ENCODE measurements at places on chromosomes 6 and 20.

GRCh38 chr6:113125626-113126025 lies 731.5 kb upstream of the MARCKS start:
- H3K4me1 ChIP-seq = peaks cover 17% of the 10 kb centered on the region
- no peaks in the 10 kb centered on the region for H3K27me3 ChIP-seq
- H3K27ac ChIP-seq = no peak overlapping the region
- no peaks in the 10 kb centered on the region for H3K36me3 ChIP-seq
- no peak overlapping the region for H3K4me3 ChIP-seq
- DNase-seq = no peak

DNA sequence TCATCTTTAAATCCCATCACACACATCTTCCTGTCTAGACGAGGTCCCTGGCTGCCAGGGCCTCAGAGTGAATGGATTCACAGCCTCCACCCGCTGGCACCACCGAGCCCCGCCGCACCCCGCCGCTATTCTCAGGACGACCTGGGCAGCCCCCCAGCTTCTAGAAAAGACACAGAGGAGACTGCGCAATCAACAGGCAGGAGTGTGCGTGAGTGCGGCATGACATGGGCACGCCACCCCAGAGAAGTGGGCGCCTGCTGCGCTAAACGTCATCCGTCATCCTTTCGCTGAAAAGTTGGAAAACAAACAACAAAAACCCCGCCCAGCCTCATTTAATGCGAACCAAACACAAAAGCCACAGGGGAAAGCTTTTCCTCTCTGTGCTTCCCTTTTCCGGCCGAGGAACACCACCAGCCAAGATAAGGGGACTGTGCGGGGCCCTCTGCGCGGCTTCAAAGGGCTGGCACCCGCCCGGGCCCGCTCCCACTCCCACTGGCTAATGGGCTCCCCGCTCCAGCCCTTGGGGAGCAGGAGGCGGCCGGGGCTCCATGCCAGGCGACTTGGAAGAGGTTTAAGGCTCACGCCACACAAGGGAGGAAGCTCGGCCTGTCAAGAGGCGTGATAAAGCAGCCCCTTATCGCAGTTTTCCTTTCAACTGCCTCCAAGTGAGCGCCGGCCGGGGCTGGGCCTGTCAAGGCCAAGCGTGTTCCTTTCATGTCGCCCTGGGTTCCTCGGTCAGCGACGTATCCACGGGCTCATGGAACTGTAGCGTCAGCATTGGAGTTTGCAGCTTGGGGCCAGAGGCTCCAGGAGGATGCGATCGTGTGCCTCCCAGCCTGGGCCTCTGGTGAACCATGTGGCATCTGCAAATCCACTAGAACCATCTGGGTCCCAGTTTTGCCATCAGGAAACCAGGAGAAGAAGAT lies 50.1 kb downstream of the NFATC2 start:
- H3K36me3 ChIP-seq = no peaks in the 10 kb centered on the region
- no peak overlapping the region for H3K4me3 ChIP-seq
- H3K27ac ChIP-seq = no peak overlapping the region
- H3K27me3 ChIP-seq = no peaks in the 10 kb centered on the region
- peaks cover 45% of the 10 kb centered on the region for H3K4me1 ChIP-seq

- H3K4me1 ChIP-seq = peaks cover 32% of the 10 kb centered on the region
- no peaks in the 10 kb centered on the region for H3K36me3 ChIP-seq
- H3K27me3 ChIP-seq = no peaks in the 10 kb centered on the region
- H3K4me3 ChIP-seq = peak overlapping the region; percentile 53
- no peak for DNase-seq
Measured at GRCh38 chr6:37059344-37060194, 54.1 kb downstream of the FGD2 start.

DNA sequence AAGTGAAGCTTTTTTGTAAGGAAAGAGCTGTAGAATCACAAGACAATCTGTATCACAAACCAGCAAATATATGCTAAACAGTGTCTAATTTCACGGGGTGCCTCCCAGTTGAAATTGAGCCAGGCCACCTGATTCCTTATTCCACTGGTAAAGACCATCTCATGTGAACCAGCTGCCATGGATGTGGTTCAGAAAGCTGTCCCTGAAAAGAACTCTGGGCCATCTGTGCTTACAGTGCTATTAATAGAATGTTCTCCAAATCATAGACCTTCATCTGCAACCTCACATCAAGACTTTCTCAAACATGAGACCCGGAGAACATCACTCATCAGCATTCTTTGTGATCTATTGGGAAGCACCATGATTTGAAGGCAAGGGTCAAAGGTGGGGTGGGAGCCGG lies 89.7 kb downstream of the FBXO5 start:
- H3K36me3 ChIP-seq = no peaks in the 10 kb centered on the region
- H3K4me1 ChIP-seq = no peaks in the 10 kb centered on the region
- no peak overlapping the region for H3K4me3 ChIP-seq
- DNase-seq = no peak
- no peak overlapping the region for H3K27ac ChIP-seq
- peaks cover 9% of the 10 kb centered on the region for H3K27me3 ChIP-seq

GRCh38 chr20:57660181-57660921 lies 40.1 kb upstream of the ZBP1 start:
- DNase-seq = no peak
- no peaks in the 10 kb centered on the region for H3K36me3 ChIP-seq
- H3K27ac ChIP-seq = no peak overlapping the region
- H3K4me3 ChIP-seq = no peak overlapping the region
- no peaks in the 10 kb centered on the region for H3K27me3 ChIP-seq

GRCh38 chr20:6081236-6081635 lies 27.4 kb upstream of the LRRN4 start:
- H3K4me3 ChIP-seq = no peak overlapping the region
- no peaks in the 10 kb centered on the region for H3K27me3 ChIP-seq
- H3K36me3 ChIP-seq = no peaks in the 10 kb centered on the region
- no peak overlapping the region for H3K27ac ChIP-seq

GRCh38 chr20:38267296-38267695 lies 6.8 kb upstream of the KIAA1755 start:
- H3K36me3 ChIP-seq = no peaks in the 10 kb centered on the region
- H3K4me1 ChIP-seq = no peaks in the 10 kb centered on the region
- no peak overlapping the region for H3K4me3 ChIP-seq
- H3K27ac ChIP-seq = no peak overlapping the region
- DNase-seq = no peak

DNA sequence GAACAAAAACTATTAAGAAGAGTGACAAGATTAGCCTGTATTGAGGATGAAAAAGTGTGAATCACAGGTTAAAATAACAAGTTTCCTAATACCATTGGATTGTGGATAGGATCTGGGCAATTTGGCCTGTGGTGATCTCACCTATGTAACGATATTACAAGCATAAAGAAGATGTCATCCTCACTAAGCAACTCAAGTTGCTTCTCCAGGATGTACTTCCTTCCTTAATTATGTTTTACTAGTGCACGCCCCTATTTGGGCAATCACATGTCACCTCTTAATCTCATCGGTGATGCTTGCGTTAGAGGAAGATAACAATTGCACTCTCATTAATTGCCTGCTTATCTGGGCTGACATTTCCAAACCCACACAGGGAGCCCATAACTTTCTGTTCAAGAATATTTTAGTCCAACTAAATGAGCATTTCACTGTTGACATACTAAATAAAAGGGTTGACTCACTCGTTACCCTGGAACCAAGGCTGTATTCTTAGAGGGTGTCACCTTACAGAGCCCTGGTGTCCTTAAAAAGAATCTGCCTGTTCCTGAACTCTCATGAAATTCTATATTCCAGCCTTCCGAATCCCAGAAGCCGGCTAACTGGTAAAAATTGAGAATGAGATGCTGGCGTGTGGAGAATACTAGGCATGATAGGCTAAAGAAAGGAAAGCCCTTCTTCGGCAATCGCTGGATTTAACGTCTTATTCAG lies 88.2 kb upstream of the ATXN1 start:
- peak overlapping the region; percentile 13 for H3K4me3 ChIP-seq
- DNase-seq = no peak
- H3K27ac ChIP-seq = peak overlapping the region; percentile 15
- H3K4me1 ChIP-seq = peaks cover 47% of the 10 kb centered on the region
- no peaks in the 10 kb centered on the region for H3K36me3 ChIP-seq
- no peaks in the 10 kb centered on the region for H3K27me3 ChIP-seq

DNA sequence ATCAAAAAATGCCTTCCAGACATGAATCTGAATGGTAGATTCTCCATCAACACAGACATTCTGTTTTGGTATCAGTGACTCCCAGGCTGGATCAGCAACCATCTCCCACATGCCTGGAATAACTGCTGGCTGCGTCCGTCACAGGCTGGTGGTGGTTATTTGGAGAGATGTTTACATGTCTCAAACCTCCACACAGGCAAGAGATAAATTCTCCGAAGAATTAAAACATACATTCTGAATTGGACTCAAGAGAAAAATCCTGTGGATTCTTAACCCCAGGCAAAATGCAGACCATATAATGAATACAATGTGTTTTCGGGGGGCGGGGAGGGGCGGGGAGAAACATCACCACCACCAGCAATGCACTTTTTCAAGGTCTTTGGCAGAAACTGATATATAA lies 108.2 kb downstream of the THBS2 start:
- H3K4me1 ChIP-seq = peaks cover 8% of the 10 kb centered on the region
- H3K27me3 ChIP-seq = peaks cover 11% of the 10 kb centered on the region
- H3K27ac ChIP-seq = no peak overlapping the region
- H3K36me3 ChIP-seq = no peaks in the 10 kb centered on the region

DNA sequence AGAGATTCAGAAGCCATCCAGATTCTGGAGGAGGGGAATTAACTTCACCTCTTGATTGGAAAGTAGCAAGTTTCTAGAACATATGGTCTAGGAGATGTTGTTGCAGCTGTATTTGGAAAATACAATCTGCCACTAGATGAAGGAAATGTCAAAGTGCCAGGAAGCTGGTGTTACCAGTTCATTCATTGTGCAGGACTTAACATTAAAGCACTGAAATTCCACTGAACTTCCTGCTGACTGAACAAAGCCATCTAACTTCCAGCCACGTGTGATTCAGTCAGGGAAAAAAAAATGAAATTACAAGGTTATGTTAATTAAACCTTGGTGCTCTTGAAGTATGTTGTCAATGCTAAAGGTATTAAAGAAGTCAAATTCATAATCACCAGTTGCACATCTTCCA lies 321.5 kb upstream of the SASH1 start:
- H3K4me1 ChIP-seq = no peaks in the 10 kb centered on the region
- no peak overlapping the region for H3K27ac ChIP-seq
- no peak for DNase-seq
- H3K4me3 ChIP-seq = no peak overlapping the region

DNA sequence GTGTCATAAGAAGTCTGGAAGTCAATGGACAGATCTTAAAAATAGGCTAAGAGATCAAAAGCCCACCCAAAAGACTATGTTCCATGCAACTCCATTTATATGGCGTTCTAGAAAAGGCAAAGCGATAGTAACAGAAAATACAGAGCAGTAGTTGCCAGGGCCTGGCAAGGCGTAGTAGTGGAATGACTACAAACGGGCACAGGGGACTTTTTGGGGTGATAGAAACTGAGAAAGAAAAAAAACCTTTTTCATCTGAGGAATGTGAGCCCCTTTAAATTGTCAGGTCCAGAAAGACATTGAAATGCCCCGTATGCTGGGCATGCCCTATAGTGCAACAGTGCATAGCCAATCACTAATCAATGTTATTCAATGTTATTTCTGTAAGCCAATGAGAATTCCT lies 47.2 kb upstream of the FAM50B start:
- DNase-seq = no peak
- no peaks in the 10 kb centered on the region for H3K27me3 ChIP-seq
- H3K36me3 ChIP-seq = peaks cover 4% of the 10 kb centered on the region
- peaks cover 44% of the 10 kb centered on the region for H3K4me1 ChIP-seq
- H3K27ac ChIP-seq = peak overlapping the region; percentile 14

GRCh38 chr20:63008541-63009044 lies 1.8 kb upstream of the BHLHE23 start:
- DNase-seq = no peak
- no peak overlapping the region for H3K4me3 ChIP-seq
- H3K27me3 ChIP-seq = peaks cover 74% of the 10 kb centered on the region
- H3K36me3 ChIP-seq = no peaks in the 10 kb centered on the region
- no peak overlapping the region for H3K27ac ChIP-seq

DNA sequence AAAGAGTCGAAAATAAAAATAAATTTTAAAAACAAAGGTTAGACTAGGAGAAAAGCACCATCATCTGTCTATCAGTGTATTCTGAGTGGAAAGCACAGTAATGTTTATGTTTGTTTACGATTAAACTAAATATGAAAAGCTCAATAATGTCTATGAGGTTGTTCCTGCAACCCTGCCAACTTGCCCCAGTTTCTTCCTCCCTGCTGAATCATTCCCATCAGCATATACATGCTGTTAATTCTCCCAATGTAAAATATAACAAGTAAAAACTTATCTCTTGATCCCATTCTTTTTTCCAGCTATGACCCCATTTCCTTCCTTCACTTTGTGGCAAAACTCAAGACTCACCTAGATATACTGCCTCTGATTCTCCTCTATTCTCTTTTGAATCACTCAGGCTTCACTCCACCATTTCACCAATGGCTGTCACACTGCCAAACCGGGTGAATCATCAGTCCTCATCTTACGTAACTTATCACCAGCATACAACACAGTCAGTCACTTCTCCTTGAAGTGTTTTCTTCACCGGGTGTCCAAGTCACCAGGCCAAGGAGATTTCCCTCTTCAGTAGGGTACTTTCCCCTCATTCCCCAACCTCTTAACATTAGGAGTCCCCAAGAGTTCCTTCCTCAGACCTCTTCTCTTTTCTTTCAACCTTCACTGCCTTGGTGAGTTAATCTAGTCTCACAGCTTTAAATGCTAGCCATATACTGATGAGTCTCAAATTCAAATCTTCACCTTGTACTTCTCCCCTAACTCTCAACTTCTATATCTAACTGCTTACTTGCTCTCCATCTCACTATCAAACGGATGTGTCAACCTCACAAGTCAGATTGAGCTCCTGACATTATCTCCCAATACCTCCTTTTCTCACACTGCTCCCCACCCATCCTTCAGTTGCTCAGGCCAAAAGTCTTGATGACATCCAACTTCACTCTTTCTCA lies 6.2 kb downstream of the TMEM242 start:
- H3K27ac ChIP-seq = peak overlapping the region; percentile 3
- peaks cover 13% of the 10 kb centered on the region for H3K36me3 ChIP-seq
- no peak for DNase-seq
- H3K4me1 ChIP-seq = peaks cover 5% of the 10 kb centered on the region
- no peaks in the 10 kb centered on the region for H3K27me3 ChIP-seq

GRCh38 chr6:32922083-32922482 lies 18.7 kb downstream of the HLA-DMB start:
- no peak overlapping the region for H3K4me3 ChIP-seq
- H3K36me3 ChIP-seq = no peaks in the 10 kb centered on the region
- H3K4me1 ChIP-seq = no peaks in the 10 kb centered on the region
- no peak for DNase-seq
- H3K27ac ChIP-seq = no peak overlapping the region
